CD4-positive, alpha-beta T cell treated with Interleukin-17A for 4 hours (primary cell): ENCODE measurements at places on chromosomes 1 and 21.

DNA sequence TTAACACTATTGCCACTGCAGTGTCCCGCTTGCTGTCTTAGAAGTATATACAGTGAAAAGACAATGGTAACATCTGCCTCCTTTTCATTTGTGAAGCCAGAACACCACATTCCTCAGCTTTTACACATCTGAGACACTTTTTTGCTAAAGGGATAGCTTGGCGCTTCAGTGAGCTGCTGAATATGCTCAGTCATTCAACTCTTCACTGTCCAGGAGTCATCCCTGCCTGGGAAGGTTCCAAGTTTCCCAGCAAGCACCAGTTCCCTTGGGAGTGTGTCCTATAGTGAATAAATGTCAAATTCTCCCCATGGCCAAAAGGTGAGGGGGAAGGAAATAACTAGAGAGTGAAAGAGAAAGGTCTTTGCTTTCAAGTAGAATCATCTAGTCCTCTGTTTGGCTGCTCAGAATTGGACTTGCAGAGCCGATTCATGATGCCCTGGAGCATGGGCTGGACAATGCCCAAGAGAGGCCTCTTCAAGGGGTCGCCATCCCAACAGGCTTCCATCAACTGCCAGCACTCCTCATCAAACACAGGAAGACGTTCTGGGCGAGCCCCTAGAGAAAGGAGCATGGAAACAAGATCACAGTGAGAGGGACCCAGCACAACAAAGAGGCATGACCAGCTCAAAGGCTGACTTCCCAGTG lies 25.5 kb upstream of the RBBP5 start:
- no peak for DNase-seq

DNA sequence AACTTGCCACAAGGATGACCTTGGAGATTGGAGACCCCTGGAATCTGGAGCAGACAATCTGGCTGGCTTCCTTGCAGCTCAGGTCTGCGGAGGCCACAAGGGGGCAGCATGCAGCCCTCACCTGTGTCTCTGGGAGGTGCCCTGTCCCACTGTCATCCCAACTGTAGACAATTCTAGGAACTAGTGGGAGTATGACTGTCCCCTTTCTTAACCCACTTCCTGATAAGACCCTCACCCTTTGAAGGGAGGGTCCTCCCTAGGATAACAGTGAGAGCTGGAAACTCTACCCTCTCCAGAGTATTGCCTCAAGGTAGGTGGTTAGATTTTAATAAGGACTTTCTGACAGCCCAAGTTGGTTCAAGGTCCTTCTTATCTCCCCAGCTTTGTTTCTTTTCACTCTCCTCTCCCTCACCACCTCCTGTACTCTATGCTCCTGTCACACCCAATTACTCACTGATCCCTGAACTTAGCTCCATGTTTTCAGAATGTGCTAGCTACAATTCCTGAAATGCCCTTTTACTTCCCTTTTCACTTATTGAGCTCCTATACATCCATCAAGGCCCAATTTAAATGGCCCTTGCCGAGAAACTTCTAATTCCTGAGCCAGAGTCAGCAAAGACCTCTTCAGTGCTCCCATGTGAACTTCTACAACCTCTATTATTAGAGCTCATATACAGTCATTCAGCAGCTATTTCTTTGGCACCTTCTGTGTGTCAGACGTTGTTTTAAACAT lies 9.2 kb upstream of the KCNQ4 start:
- peak; percentile 80 for DNase-seq

GRCh38 chr1:226123591-226124471 lies 61.3 kb downstream of the H3-3A start:
- no peak for DNase-seq

- no peak for DNase-seq
Observed at GRCh38 chr1:203726417-203726867, 38.5 kb upstream of the LAX1 start.

- DNase-seq = no peak
Observed at GRCh38 chr1:225996946-225997545, 2.1 kb downstream of the SDE2 start.

DNA sequence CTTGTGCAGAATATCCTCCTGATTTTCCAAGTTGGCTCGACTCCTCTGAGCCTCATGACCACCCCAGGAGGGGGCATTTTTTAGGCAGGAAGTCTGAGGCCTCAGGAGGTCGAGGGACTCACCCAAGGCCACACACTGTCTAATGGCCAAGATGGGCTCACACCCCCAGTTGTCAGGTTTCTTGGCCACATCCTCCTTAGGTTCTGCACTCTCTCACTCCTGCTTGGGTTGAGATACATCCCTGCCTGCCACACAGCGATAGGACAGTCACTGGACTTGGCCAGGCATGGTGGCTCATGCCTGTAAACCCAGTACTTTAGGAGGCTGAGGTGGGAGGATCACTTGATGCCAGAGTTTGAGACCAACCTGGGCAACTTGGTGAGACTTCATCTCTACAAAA lies 4.6 kb downstream of the CA6 start:
- no peak for DNase-seq

DNA sequence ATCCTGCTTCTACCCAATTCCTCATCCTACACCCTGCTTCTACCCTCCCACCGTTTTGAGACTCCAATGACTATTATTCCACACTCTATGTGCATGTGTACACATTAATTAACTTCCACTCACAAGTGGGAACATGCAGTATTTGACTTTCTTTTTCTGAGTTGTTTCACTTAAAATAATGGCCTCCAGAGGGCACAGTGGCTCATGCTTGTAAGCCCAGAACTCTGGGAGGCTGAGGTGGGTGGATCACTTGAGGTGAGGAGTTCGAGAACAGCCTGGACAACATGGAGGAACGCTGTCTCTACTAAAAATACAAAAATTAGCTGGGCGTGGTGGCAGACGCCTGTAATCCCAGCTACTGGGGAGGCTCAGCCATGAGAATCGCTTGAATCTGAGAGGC lies 464.8 kb downstream of the PTBP2 start:
- no peak for DNase-seq

DNA sequence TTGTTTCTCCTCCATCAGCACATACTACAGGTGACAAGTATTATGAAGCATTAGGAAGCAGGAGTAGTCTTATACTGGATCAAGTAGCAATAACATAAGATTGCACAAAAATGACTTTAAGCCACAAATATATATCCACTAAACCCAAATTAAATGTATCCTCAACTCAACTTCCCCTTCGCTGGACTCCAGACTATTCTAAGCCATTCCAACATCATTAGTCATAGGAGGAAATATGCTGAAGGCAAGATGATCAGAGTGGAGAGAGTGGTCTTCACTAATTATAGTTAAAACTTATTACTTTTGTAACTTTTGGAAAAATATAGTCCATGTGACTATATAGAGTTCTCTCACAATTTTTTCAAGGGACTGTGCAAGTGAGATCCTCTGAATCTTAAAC lies 390.7 kb upstream of the ZP4 start:
- DNase-seq = no peak

DNA sequence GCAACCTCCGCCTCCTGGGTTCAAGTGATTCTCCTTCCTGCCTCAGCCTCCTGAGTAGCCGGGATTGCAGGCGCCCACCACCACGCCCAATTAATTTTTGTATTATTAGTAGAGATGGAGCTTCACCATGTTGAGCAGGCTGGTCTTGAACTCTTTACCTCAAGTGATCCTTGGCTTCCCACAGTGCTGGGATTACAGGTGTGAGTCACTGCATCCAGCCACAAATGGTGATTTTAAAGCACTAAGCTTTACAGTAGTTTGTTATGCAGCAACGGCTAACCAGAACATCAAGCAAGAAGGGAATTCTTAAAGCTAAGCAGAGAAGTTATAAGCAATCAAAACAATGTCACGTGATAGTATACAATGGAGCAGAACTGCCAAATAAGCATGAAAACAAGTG lies 65.7 kb downstream of the NVL start:
- DNase-seq = no peak
